Heart right ventricle (tissue), 16 donors: ENCODE measurements at places on chromosomes 13 and 19. TPM values are rescaled to one million over a fixed set of nuclear protein-coding genes. Genes with fewer than 3 reads are reported as not detected.

DNA sequence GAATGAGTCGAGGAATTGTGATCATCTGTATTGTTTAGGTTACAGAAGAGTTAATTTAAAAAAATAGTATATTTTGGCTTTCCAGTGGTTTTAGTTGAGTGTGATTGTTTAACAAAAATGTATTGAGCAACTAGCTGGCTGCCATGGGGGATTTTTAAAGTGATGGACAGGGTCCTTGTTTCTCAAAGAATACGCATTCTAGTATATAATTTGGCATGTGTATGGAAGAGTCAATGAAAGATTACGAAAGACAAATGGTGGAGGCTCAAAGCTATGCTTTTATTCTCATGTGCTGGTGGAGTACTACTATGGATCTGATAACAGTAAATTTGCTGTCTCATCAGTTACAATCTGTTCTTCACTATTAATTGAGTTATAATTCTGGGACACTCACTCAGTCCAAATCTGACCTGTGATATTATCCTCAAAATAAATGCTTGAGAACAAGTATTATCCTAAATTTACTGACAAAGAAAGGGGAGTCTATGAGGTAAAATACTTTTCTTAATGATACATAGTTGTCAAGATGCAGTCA, 240.0 kb downstream of the GPC6 start:
- DNase-seq, result no peak

- no peak for DNase-seq
These were observed 168.5 kb upstream of the OBI1 start for GRCh38 chr13:78827471-78827870.

- no peak for DNase-seq
These were observed 281.3 kb upstream of the SOX21 start for GRCh38 chr13:94993616-94994015.

DNA sequence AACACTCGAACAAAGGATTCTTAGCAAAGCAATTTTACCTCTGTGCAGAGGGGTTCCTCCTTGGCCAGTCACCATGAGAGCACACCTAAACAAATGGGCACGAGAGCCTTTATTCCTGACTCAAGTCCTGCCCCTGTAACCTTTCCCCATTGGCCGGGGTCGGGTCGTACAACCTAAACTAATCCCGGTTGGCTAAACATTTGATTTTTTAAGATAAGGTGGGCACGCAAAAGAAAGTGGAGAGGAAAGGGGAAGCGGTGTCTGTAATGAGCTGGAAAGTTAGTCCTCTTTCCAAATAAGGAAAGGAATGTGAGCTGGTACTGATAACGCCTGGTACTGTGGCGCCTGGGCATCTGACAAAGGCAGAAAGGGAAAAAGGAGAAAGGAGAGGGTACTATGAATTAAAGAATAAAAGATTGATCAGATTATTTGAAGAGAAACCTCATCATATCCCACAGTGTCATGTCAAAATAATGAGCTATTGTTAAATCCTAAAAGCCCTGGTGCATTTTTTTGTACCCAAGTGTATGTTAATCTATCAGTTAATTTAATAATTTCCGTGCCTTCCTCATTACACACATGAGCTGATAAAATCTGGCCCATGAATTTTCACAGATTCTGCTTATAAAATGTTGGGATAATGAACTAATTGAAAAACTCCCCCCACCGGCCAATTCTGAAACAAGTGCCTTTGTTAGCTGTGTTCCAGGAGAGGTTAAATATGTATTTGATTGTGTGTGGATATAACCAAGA, 335.7 kb downstream of the RFC3 start:
- DNase-seq, result peak; percentile 10

- no peak for DNase-seq
These were observed 619 bp downstream of the MED16 start for GRCh38 chr19:892243-892893.

DNA sequence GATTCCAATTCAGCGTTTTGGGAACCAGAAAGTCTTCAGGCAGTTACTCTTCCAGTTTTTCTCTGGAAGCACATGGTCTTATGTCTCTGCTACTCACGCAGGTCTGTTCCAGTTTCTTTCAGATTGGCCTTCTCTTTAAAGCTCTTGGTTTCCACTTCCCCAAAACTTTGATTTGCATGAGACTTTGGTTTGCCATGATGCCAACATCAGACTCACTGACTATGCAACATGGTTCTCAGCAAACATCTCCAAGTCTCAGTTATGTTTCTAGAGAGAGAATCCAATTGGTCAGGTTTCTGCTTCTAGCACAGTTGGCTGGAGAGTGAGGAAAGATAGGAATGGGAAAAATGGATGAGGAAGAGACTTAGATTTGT, 3.1 kb downstream of the AKAP11 start:
- no peak for DNase-seq

GRCh38 chr19:13782537-13782936, 8.3 kb downstream of the C19orf53 start:
- no peak for DNase-seq

- no peak for DNase-seq
These were observed 666 bp downstream of the BIVM start for GRCh38 chr13:102799426-102800144.

GRCh38 chr13:90968166-90968904, 379.2 kb upstream of the MIR17HG start:
- no peak for DNase-seq

- DNase-seq, result no peak
These were observed 104.4 kb downstream of the DNAJC15 start for GRCh38 chr13:43127827-43128226.

- DNase-seq, result no peak
These were observed 3.2 kb downstream of the SERPINE3 start for GRCh38 chr13:51342706-51343105.

DNA sequence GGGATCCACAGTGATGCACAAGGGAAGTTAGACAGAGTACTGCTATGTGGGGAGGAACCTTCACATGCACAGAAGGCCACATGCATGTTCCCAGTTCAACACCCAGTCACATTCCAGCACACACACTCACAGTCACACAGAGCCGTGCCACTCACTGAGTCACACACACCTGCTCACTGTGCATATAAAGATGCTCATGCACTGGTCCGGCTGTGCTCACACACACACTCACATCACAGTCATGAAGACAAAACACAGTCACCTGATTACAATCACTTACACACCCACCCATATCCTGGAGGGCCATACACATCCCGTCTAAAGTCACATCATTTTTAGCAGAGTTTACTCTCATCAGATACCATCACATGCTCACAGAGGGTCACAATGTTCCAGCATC, 478 bp downstream of the CLC start:
- no peak for DNase-seq

DNA sequence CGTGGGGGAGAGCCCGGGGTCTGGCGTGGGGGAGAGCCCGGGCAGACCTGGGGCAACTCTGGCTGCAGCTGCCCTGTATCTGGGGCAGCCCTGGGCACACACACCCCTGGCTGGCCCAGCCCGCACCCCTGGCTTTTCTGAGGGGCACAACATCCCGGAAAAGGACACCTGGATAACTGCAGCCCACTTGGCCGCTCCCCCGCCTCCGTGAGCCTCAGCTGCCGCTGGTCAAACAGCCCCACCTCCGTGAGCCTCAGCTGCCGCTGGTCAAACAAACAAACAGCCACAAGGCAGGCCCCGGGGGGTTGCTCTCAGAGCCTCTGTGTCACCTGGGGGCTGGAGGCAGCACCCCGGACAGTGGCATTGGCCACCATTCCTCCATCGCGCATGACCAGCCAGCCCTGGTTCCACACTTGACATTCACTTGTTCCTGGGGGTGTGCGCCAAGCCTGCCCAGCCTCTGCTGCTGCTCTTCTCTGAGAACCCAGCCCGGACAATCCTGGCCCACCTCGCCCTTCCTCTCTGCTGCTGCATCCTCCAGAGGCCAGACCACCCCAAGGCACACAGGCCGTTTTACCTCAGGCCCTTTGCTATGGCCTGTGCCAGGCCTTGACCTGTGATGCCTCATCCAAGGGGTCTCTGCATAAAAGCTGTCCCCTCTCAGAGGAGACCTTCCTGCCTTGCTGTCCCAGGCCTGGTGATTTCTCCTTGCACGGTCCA, 19.9 kb downstream of the CEBPG start:
- DNase-seq, result no peak

DNA sequence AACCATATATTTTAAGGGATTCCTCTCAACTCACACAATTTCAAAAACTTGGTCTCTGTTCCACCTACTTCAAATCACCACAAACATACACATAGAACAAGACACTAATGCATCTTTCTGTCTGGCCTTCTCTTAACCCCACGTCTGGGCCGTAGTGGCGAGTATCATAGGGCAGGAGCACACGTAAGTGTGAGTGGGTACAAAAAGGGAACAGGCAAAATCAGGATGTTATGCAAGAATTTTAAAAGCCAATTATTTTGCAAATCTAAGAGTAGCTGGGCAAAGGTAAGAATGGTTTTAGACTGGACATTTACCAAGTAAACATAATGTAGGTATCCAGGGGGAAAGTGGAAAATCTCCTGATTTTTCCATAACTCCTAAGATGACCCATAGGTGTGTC, 35.1 kb downstream of the MTMR6 start:
- no peak for DNase-seq

DNA sequence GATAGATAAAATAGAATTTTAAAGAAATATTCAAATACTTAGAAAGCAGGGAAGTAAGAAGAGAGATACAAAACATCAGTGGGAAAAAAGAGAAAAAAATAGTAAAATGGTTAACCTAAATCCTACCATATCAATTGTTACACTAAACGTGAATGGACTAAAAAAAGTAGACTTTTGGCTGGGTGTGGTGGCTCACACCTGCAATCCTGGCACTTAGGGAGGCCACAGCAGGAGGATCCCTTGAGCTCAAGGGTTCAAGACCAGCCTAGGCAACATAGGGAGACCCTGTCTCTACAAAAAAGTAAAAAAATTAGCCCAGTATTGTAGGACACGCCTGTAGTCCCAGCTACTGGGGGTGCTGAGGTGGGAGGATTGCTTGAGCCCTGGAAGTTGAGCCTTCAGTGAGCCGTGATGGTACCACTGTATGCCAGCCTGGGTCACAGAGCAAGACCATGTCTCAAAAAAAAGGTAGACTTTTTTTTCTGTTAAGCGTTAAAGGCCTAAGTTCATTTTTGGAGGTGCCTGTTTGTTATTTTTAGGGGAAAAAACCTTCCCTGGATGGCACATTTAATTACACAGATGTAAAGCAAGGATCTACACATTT, 29.6 kb downstream of the KLF5 start:
- no peak for DNase-seq

GRCh38 chr19:14505488-14506239, 9.7 kb upstream of the GIPC1 start:
- DNase-seq, result no peak

Gene MUC16
- total RNA-seq, result not detected

Gene CLDN10
- total RNA-seq, result 0.72 TPM

Gene CAMSAP3
- 0.13 TPM for total RNA-seq

Gene BCAM
- total RNA-seq, result 110 TPM
